Body of pancreas (tissue), 4 donors: ENCODE measurements at places on chromosomes 12 and 14.

- no peaks in the 10 kb centered on the region for H3K27me3 ChIP-seq
- H3K36me3 ChIP-seq, result no peaks in the 10 kb centered on the region
- no peak overlapping the region for H3K27ac ChIP-seq
- no peak overlapping the region for H3K4me3 ChIP-seq
- no peak for DNase-seq
These were observed 353.7 kb downstream of the APAF1 start for GRCh38 chr12:98998697-98999299.

DNA sequence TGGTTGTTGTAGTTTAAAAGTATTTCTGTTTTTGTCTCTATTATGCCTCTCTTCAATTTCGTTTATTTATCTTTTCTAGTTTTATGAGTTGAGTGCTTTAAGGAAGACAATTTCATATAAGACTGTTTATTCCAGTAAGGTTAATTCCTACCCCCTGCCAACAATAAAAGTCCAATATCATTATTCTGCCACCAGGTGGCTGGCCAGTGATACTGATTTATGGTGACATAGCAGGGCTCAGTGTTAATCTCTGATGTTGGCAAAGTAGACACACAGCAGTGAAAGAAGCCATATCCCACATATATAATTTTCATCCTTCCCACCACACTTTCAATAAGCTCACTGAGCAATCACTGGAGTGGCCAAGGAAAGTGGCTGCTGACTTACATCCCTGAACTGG is 69.0 kb upstream of the BMP4 start:
- no peak overlapping the region for H3K4me3 ChIP-seq
- no peak overlapping the region for H3K27ac ChIP-seq
- no peaks in the 10 kb centered on the region for H3K4me1 ChIP-seq
- no peaks in the 10 kb centered on the region for H3K27me3 ChIP-seq

GRCh38 chr14:87967496-87967895 is 25.5 kb downstream of the GALC start:
- no peak overlapping the region for H3K4me3 ChIP-seq
- H3K36me3 ChIP-seq, result peaks cover 7% of the 10 kb centered on the region
- no peak overlapping the region for H3K27ac ChIP-seq
- no peaks in the 10 kb centered on the region for H3K4me1 ChIP-seq

- no peak overlapping the region for H3K27ac ChIP-seq
- DNase-seq, result no peak
- H3K36me3 ChIP-seq, result no peaks in the 10 kb centered on the region
- no peak overlapping the region for H3K4me3 ChIP-seq
- no peaks in the 10 kb centered on the region for H3K4me1 ChIP-seq
These were observed 62.3 kb upstream of the PTCSC3 start for GRCh38 chr14:36238666-36239363.

DNA sequence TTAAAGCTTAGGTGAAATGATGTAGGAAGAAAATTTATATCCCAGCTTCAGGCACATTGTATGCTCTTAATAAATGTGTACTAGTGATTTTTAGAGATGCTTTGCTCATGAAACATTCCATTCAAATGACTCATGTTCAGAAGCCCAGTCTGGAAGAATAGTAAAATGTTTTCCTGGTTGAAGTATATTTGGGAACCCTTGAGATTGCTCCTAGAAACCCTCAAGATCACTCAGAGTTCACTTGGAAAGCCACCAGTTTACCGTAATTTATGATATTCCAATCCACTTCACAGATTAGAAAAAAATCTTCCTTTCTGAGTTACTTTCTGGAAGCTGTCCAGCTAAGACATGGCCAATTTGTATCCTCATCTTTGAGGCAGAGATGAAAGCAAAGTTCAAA is 186.4 kb downstream of the SYT10 start:
- H3K4me1 ChIP-seq, result no peaks in the 10 kb centered on the region
- no peak overlapping the region for H3K27ac ChIP-seq
- no peak overlapping the region for H3K4me3 ChIP-seq

DNA sequence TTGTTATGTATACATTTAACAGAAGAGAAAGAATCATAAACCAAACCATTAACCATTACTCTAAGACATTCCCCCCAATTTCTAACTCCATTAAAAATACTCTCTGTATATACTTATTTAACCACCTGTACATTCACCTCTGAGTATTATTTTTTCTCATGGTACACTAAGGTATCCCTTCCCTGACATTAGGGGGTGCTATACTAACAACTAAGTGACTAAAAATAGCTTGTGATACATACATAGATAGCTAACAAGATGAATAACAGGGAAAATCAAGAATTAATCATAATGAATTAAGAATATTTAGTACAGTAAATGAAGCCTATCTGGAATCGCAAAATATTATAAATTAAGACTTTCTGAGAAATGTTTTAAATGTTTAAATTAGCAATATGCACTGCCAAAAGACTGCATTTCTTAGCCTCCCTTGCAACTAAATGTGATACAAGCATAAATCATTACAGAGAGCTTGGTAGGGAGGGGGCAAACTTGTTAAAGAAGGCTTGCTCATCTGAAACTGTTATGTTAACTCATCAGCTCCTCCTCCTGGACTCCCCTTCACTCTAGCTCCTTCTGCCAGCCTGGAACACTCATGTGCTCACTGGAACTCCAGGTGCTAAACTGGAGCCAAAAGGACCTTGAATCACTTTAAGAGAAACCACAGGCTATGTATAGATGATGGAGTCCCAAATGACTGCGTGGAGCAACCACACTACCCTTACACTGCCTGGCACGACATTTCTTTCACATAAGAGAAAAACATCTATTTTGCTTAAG is 14.9 kb downstream of the C2CD5 start:
- no peaks in the 10 kb centered on the region for H3K27me3 ChIP-seq
- H3K4me3 ChIP-seq, result no peak overlapping the region
- H3K4me1 ChIP-seq, result no peaks in the 10 kb centered on the region
- H3K36me3 ChIP-seq, result no peaks in the 10 kb centered on the region

GRCh38 chr12:126361804-126362203 is 1296.6 kb downstream of the AACS start:
- no peaks in the 10 kb centered on the region for H3K4me1 ChIP-seq
- no peaks in the 10 kb centered on the region for H3K27me3 ChIP-seq
- H3K4me3 ChIP-seq, result no peak overlapping the region
- H3K36me3 ChIP-seq, result no peaks in the 10 kb centered on the region
